ENCODE measurements at places on chromosomes 6 and 20.

GRCh38 chr6:11922901-11923300 lies 89.2 kb upstream of the HIVEP1 start:
- no peak for ATAC-seq

- ATAC-seq: peak; percentile 17
These were observed 8.5 kb downstream of the CD164 start for GRCh38 chr6:109373762-109374161.

DNA sequence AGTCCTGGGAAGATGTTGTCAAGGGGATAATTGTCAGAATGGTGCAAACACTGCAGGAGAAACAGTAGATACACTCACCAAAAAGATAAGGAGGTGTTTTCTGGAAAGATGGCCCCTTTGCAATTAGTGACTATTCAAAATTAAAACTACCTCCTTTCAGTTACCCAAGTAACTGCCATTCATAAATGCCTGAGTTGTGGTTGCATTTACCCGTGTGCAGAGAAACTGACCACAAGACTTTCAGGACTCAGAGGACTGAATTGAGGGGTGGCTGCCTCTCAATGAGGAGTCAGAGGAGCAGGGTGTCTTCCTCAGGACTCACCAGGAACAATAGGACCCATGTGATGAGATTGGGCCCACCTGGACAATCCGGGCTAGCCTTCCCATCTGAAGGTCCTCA lies 39.0 kb downstream of the GCM1 start:
- ATAC-seq: no peak

DNA sequence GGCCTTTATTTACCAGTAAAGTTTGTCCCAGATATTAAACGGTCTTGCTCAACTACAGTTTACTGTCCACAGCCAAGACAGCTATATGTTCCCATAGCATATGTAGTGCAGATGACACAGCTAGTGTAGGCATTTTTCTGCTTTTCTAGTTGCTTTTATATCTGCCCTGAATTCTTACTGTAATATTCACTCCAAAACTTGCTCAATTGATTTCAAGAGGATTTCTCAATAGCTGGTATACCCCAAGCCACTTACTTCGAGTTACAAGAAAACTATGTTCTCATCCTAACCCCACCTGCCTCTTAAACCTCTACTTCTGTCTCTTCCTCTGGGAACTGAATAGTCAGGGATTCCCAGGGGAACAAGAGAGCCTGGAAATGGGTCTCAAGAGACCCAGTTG lies 18.9 kb upstream of the ROS1 start:
- ATAC-seq: no peak

- no peak for ATAC-seq
These were observed 18.8 kb upstream of the RCAN2 start for GRCh38 chr6:46509981-46510510.

GRCh38 chr6:42962502-42963178 lies 2.1 kb downstream of the GNMT start:
- ATAC-seq: no peak

DNA sequence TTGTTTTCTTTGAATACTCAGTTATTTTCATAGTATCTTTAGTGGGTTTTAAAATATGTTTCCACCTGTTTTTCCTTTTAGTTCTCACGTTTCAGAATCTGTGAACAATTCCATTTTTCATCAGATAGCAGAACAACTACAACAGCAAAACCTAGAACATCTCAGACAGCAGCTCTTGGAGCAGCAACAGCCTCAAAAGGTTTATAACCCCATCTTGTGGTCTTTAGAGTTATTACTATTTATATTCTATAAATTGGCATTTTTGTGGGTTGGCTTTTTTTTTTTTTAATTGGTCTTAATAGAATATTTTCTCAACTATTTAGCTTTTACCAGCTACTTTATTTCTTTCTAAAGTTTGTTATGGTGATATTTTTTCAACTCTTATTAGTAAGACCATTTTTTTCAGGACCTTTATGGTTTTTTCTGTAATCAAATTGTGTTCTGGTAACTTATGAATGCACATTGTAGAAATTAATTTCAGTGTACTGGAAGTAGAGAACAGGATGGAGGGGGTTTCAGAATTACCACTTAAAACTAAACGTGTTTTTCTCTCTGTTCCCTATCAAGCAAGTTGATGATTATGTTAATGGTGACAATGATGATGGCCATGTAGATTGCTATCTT lies 72.2 kb downstream of the SCAF8 start:
- no peak for ATAC-seq

- no peak for ATAC-seq
These were observed 215.4 kb downstream of the TSHZ2 start for GRCh38 chr20:53187392-53188068.

All from esophagus mucosa (tissue), 1 donor.